Hematopoietic multipotent progenitor cell (in vitro differentiated cells): ENCODE measurements at places on chromosomes 3 and 15. TPM values are rescaled to one million over a fixed set of nuclear protein-coding genes. Genes with fewer than 3 reads are reported as not detected.

GRCh38 chr3:54262541-54262940 lies 140.2 kb downstream of the CACNA2D3 start:
- peak; percentile 93 for DNase-seq

DNA sequence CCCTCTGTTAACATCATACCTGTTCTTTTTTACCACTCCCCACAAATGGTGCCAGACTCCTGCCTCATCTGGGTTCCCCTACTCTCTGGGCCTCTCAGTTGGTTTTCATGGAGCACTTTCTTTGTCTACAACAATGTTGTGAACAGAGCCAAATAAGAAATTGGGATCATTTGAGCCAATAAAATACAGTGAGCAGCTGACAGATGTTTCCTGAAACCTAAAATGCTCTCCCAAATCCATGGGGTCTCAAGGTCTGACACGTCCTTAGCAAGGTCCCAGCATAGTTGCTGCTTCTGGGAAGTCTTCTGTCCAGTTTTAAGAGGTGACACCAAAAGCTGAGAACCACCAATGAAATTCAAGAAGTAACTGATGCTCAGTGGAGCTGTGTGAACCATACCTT lies 1.7 kb downstream of the NMNAT3 start:
- no peak for DNase-seq

GRCh38 chr15:62128916-62129315 lies 36.2 kb downstream of the C2CD4B start:
- no peak for DNase-seq

DNA sequence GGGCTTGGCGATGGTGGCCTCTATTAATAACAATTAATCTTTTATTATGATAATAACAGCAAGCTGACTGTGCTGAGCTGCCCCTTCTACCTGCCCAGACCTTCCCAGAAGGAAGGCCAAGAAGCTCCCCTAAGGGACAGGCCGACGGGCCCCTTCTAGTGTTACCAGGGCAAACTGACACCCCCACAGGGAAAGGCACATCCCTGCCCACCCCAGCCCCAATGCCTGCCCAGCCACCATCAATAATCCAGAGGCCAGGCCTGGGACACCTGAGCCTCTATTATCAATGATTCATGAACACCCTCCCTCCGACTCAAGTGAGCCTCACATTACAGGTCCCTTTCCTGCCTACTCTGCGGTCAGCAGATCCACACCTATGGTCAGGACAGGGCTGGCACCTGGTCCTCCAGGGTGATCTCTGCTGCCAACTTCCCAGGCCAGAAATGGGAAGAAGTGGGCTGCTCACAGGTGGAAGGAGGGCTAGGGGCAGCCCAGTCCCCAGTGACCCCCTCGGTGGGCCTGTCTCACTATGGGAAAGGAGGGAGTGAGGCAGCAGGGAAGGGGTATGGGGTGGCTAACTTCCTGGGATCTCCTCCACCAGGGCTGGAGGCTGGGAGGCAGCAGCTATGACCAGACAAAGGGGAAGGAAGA lies 1.8 kb downstream of the TWF2 start:
- no peak for DNase-seq

DNA sequence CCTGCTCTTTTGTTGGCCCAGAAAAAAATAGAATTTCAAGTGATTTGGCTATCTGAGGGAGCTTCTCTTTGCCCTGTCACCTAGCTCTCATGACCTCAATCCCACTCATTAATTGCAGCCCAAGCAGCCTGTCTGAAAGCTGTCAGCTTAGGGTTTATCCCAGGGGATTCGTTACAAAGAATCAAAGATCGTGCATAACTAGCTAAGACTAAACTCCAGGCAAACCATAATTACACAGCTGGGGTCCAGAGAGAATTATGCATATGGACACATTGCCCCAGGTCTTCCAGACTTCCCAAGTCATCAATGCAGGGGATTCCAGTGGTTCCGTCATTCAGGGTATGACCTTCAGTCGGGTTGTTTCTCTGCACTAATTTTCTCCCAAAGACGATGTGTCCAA lies 91.6 kb upstream of the CBLB start:
- no peak for DNase-seq

Gene PRR20G
- not detected for total RNA-seq
